ENCODE measurements at places on chromosomes 5 and 9. TPM values are rescaled to one million over a fixed set of nuclear protein-coding genes. Genes with fewer than 3 reads are reported as not detected.

The ADRA1B gene
- not detected for total RNA-seq

The BRINP1 gene
- total RNA-seq: 4.1 TPM

The SKP1 gene
- total RNA-seq: 483 TPM

The PCDHGC4 gene
- 1.3 TPM for total RNA-seq

The POLR3G gene
- total RNA-seq: 1.1 TPM

DNA sequence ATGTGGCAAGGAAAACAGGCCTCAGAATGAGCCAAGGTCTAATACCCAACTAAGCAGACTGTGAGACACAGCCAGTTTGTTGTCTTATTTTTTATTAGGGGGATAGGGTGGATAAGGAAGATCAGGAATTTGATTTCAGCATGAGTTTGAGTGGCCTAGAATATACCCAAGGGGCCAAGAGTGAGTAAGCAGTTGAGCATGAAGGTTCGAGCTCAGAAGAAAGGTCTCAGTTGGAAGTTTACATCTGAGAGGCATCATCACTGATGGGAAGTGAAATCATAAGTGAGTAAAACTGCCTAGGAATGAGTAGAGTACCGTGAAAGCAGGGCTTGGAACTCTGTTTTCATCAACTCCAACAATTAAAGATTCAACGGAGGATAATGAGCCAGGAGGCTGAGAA, 12.6 kb downstream of the PSMD5 start:
- H3K27me3 ChIP-seq: no peaks in the 10 kb centered on the region
- H3K27ac ChIP-seq: no peak overlapping the region
- peaks cover 59% of the 10 kb centered on the region for H3K36me3 ChIP-seq

Data from adrenal gland (tissue), 19 donors.